ENCODE measurements at places on chromosomes 1 and 21.

DNA sequence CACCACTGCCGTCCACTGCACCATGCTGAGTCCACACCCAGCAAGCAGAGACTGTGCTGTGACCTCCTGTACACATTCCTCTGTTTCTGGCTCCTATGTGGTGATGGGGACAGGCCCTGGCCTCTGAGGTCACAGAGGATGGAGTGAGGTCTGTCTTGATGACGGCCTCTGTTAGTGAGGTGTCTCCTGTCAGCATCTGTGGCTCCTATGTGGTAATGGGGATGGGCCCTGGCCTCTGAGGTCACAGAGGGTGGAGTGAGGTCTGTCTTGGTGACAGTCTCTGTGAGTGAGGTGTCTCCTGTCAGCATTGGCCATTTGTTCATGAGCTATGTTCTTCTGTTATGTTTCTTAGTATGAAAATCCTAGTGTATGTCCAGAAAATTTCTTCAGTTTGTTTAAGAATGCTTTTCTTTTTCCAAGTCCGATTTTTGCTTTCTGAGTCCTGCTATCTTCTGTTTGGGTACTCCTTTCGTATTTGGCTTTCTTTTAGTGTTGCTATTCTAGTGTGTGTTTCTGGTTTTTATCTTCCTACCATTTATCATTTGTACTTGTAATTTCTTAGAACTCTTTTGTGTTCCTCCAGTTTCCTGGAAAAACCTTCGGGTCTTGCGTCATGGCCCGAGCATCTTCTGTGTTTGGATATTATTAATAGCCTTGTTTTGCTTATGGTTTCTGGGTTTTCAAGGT is 13.4 kb downstream of the SNAP47 start:
- no peak for DNase-seq

DNA sequence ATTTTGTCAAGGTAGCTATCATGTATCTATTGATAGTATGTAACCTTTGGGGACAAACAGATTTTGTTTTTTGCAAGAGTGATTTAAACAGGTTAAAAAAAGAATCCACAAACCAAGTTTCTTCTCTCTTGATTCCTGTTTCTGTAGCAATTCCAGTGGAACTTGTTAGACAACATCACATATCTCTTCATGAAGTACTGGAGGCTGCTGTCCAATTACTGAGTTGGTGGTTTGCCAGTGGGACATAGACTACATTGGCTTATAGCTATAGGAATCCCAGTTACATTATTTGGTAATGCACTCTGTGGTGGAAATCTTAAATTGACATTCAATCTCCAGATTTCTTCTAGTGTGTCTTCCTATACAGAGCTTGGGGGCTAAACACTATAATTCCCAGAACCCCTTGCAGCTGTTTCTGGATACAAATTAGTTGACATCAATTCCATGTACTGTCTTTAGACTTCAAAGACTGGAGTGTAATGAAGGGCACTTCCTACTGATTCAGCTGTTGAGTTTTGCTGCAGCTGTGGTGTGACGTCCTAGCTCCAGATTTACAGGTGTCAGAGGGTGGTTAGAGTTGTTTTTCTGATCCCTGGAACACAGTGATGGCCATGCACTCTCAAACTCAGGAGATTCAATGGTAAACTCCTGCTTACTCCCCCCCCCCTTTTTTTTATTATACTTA is 29.4 kb upstream of the GCLM start:
- DNase-seq: no peak

DNA sequence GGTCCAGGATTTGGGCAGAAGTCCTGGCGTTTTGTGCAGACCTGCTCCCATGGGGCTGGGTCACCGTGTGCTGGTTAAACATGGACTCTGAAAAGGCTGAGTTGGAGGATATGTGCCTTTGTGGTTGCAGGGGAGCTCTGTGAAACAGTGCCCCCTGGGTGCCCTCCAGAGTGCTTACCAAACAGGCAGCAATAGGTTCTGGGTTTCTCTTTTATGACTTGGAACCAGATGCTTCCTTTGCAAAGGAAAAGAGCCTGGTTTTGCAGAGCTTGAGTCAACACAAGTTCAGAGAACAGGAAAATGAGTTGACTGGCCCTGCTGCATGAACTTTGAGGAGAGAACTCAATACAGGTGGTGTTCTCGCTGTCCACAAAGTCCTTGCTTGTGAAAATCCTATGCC is 288.9 kb downstream of the TM2D1 start:
- DNase-seq: no peak

DNA sequence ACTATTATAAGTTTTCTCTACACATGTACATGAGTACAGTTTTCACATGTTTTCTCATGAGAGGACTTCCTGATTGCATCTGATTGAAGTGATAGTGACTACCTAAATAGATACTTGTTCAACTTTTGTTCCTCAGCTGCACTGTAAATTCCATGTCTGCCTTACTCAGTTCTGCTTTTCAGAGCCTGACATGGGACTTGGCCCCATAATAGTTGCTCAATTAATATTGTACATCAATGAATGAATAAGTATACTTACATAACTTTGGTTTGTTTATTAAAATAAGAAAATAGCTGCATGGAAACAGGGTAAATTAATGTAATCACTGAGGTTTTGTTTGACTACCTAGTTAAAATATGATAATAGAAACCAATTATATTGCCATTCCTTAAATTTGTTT is 78.7 kb downstream of the HMCN1 start:
- DNase-seq: no peak

DNA sequence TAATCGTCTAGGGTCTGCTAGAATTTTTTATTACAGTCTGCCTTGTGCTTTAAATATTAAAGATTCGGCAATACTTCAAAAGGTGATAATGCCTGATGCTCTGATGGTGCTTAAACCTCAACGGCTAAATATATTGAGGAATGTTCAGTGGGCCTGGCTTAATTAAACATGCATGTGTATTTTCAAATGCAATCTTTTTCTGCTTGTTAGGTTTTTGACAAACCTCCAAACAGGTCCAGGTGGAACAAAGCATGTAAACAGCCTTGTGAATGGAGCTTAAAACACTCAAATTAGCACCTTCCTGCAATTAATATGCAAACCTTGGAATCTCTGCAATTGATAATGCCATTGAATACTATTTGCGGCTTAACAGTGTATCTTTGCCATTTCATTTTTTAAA is 334.9 kb downstream of the BARHL2 start:
- no peak for DNase-seq

- DNase-seq: no peak
These were observed 15.3 kb upstream of the FMO4 start for GRCh38 chr1:171298696-171299095.

- no peak for DNase-seq
These were observed 710 bp upstream of the SLC30A1 start for GRCh38 chr1:211579440-211580302.

DNA sequence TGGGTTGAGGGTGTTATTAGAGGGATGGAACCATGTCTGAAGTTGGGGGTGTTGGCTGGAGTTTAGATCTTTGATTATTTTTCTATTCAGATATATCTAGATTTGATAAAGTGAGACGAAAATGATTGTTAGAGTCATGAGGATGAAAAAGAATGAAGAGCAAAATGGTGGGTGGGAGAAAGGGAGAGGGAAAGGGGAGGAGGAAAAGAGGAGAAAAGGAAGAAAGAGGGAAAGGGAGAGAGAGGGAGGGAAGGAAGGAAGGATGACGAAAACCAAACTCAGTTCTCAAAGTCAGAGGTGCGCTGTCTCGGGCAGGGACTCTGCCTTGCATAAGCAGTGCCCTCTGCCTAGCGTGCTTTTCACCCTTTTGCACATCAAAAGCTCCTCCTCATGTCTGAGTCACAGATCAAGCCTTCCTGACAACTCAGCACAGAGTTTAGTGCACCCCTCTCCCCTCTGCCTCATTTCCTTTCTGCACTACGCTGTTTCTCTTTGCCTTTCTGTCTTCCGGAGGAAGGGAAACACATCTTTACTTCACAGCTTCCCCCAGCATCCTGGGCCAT is 225.8 kb upstream of the PROX1 start:
- no peak for DNase-seq

GRCh38 chr1:232900818-232901217 is 49.6 kb upstream of the NTPCR start:
- DNase-seq: no peak

DNA sequence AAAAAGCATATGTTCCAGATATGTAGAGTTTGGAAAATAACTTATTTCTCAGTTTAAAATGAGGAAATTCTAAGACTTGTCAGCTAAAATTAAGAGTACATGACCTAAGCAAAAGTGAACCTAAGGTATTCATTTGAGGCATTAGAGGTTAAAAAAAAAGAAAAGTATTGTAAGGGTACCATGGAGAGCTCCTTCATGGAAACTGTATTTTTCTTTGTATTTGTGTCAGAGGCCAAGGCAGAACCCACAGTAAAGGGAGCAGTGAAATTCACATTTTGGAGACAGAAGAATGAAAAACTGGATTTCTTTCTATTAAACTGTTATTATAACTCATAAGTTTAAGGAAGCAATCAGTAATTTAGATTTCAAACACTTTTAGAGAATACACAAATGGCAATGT is 1494.8 kb downstream of the KCNT2 start:
- no peak for DNase-seq

- no peak for DNase-seq
These were observed 478.8 kb downstream of the CAMTA1 start for GRCh38 chr1:7264101-7264500.

- no peak for DNase-seq
These were observed 102.0 kb upstream of the MAP1LC3C start for GRCh38 chr1:242100921-242101320.

DNA sequence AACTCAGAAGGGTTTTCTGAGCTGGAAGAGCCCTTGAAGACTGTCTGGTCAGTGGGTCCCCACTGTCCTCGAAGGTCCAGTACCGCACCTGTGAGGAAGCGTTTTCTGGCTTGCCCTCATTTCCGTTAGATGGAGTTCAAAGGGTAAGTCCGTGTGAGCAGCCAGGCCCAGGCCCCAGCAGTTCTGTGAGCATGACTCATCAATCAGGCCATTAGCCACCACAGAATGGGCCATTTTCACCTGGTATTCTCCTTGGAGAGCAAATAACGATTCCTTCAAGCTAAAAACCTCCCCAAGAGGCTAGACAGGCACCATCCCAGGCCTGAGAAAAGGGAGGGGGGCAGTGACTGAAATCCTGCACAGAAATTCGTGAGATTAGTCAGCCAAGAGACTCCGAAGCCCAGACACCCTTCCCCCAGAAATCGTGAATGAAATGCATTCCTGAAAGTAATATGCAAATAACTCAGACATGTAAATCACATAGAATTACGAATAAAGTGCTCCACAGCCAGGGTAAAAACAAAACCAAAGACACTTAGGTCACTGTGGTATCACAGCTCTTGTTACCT is 66.0 kb downstream of the BCAR3 start:
- DNase-seq: no peak

DNA sequence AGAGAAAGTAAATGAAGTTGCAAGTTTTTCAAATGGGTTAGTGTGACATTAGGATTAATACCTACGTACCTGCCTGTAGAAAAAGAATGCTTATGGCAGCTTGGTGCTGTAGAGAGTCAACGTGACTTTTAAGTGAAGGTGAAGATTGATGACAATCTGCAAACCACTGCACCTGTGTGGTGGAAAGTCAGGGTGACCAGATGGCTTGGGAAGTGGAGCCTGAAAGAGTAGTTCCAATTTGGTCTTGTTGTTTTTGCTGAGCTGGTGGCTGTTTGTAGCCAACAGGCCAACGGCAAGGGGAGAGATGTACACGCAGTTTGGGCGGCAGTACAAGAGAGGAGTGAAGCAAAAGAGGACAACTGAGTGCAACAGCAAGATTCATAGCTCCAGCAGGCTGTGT is 78.1 kb upstream of the JAK1 start:
- DNase-seq: no peak

DNA sequence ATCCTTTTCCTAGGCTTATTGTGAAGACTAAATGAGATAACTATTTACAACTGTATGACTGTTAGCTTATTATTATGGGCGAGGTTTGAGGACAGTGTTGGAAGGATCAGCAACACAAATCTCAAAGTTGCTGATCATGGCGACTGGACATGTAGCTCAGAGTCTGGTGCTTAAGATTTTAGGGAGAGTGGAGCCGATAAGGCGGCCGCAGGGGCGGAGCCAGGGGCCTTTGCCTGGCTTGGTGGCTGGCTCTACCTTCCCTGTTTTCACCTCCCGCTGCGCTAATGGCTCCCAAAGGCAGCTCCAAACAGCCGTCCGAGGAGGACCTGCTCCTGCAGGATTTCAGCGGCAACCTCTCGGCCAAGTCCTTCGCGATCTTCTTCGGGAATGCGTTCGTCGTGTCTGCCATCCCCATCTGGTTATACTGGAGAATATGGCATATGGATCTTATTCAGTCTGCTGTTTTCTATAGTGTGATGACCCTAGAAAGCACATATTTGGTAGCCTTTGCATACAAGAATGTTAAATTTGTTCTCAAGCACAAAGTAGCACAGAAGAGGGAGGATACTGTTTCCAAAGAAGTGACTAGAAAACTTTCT is 45.5 kb downstream of the GIPC2 start:
- DNase-seq: no peak

DNA sequence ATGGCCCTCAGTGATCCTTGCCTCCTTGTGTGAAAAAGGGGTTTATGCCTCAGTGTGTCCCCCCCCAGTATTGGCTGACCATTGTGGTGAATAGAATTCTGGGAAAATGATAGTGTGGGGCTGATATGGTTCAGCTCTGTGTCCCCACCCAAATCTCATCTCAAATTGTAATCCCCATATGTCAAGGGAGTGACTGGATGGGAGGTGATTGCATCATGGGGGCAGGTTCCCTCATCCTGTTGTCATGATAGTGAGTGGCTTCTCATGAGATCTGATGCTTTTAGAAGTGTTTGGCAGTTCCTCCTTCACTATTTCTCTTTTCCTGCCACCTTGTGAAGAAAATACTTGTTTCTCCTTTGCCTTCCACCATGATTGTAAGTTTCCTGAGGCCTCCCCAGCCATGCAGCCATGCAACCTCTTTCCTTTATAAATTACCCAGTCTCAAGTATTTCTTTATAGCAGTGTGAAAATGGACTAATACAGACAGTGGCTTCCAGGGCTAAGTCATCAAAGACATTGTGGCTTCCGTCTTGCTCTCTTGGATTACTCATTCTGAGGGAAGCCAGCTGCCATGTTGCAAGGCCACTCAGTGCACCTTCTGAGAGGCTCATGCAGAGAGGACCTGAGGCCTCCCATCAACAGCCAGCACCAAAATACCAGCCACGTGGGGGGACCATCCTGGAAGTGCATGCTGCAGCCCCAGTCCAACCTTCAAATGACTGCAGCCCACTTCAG is 40.6 kb upstream of the SOD1 start:
- DNase-seq: no peak

- no peak for DNase-seq
These were observed 34.7 kb downstream of the SLC1A7 start for GRCh38 chr1:53107570-53108322.

DNA sequence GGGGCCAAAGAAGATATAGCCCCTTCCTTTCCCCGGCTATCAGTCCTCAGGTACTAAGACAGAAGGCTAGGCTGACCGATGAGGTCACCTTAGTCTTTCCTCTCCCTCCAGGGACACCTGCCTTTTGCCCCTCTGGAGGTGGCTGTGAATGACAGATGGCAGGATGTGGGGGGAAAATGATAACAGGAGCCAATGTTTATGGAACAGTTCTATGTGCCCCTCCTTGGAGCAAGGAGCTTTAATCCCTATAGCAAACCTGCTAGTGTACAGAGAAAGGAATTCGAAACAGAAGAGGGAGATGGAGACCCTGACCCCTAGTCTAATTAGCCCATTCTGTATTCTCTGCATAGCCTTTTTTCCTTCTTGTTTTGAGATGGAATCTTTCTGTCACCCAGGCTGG is 28.1 kb downstream of the SERINC2 start:
- no peak for DNase-seq
